Activated CD4-positive, alpha-beta T cell treated with anti-CD3 and anti-CD28 coated beads, Interleukin-2, amount 10 ng/mL, durations not matched to agents 24 days and 14 days (primary cell): ENCODE measurements at places on chromosomes 12 and 14.
A peak's percentile ranks its signal among the peaks of the same experiment; 100 is the strongest.

GRCh38 chr12:19201661-19202060, 72.1 kb downstream of the PLEKHA5 start:
- no peak for DNase-seq

- no peak for DNase-seq
Measured at GRCh38 chr12:62655666-62656151, 189.1 kb downstream of the MON2 start.

- DNase-seq = peak; percentile 73
Measured at GRCh38 chr12:101670007-101670671, 27.3 kb upstream of the CHPT1 start.

- DNase-seq = peak; percentile 88
Measured at GRCh38 chr12:2813214-2814185, 1.0 kb downstream of the ITFG2 start.

DNA sequence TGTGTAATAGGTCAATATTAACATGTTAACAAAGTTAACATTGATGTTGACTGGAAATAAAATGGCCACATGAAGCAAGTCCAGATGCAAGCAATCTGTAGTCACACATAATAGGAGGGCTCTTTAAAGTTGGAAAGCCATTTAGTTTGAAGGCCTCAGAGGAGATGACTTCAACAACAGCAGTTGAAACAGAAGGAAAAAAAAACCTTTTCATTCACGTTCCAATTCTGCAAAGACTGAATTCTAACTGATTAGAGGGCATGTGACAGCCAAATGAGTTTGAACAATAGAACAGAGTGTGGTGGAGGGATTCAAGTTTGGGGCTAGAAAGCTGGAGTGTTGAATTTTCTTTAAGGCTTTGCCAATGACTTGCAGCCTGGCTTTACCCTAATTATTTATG, 41.5 kb upstream of the DAAM1 start:
- DNase-seq = no peak

DNA sequence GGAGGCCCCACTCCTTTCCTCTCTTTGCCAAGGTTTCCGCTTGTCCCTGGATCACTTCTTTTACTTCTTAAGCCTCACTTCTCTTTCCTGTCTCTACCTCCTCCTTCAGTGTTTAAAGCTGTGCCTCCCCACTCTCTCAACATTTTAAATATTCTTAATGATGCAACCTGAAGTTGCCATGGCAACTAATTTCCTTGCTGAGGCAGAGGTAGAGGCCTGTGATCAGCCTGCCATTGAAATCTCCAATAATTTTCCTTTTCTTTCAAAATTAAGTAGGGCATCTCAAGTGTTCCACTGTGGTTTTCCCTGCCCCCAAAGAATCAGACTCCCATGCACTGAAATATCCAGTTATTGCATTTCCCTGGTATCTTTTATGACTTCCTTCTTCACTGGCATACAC, 108.6 kb upstream of the VRK1 start:
- no peak for DNase-seq

- DNase-seq = no peak
Measured at GRCh38 chr12:31797230-31797872, 68.5 kb upstream of the AMN1 start.

- no peak for DNase-seq
Measured at GRCh38 chr12:58927120-58927519, 6.8 kb upstream of the LRIG3 start.

DNA sequence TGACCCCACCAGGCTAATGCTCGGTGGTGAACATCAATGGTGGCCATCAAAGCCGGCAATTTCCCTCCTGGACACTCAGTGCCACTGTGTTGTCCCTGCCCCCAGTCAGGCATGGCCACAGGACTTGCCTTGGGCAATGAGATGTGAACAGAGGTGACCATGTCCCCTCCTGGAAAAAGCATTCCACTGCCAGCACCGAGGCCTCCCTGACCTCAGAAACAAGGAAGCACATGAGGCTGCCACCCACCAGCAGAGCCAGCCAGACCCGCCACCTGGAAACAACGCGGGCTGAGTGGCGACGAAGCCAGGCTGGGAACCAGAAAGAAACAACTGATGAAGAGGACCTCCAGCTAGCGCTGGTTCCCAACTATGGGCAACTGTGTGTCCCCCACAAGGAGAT, 31.8 kb downstream of the ITPK1 start:
- DNase-seq = no peak

DNA sequence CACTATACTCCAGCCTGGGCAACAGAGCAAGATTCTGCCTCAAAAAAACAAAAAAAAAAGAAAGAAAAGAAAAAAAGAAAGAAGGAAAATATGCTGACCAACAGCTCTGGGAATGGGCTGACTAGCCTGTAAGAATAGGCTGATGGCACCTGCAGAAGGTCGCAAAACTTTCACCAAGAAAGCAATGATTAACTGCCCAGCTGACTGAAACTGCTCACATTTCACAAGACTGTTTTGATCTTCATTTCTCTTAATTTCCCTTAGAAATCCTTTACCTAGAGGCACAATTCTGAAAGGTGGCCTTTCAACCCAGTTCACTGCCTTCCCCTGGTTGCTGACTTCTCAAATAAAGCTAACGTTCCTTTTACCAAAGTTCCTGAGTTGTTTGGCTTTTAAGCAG, 12.4 kb downstream of the BEST3 start:
- no peak for DNase-seq

GRCh38 chr14:34081576-34082136, 130.8 kb upstream of the EGLN3 start:
- no peak for DNase-seq

GRCh38 chr12:63403256-63403655, 252.3 kb upstream of the AVPR1A start:
- no peak for DNase-seq

- no peak for DNase-seq
Measured at GRCh38 chr14:72545411-72546311, 348.2 kb downstream of the DPF3 start.

DNA sequence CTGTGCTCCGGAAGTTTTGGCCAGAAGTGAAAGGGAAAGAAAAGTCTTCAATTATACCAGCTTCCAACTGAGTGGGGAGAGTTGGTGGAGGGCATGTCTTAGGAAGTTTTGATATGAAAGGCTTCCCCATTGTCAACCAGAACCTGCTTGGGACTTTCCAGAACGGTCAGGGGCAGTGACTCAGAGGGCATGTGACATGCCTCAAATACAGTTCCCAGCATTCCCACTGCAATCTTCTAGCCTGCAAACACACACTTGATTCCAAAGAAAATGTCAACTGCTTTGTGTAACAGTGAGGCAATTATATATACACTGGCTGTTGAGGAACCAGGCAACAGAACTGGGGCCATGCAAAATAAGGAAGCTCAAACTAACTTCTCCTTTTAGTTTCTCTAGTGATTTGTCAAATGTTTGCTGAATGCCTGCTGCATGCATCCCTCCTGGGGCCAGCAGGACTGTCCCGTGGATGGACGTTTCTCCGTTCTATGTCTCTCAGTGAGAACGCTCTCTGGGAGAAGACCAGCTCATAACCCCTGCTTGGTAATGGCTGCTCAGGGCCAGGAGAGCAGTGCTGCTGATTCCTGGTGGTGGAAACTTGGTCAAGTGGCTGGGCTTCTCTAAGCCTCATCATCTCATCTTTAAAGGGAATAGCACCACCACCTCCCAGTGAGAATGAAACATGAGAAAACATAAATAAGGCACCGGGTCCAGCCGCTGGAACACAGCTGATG, 18.3 kb downstream of the SLC25A47 start:
- DNase-seq = peak; percentile 70

- no peak for DNase-seq
Measured at GRCh38 chr12:104975587-104976343, 10.4 kb upstream of the NOPCHAP1 start.

DNA sequence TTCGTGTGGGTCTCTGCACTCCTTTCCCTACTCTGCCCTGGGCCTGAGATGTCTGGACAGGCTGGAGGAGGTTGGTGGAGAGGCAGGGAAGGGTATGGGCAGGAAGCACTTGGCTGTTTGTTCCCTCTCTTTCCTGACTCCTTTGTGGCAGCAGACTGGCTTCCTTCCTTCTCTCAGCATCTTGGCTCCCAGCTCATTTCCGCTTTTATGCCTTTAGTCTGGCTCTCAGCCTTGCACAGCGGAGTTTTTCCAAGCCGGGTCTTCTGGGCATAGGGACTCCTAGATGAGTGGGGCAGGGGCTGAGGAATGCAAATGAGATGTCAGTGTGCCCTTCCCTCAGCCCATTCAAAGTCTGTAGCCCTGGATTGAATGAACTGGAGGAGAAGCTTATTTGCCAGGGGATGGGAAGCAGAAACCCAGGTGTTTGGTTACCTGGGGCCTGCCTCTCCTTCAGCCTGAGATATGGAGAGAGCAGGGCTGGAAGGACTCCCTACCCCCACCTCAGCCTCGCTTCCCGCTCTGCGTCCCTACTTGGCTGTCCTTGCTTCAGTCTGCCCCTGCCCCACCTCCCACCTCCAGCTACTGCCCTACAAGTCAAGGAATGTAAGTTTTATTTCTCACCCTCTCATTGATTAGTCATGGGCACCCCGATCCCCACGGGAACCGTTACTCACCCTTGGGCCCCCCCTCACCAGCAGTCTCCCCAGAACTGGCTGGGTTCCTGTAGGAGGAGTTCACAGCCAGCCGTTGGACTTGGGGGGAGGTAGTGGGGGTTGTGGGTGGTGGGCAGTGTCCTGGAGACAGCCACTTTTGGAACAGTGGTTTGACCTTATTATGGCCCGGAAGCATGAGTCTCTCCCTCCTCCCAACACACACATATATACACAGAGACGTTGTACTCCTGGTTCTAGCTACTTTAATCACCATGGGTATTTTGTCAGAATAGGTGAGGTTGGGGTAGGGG, 9.3 kb upstream of the ITGA5 start:
- DNase-seq = no peak

DNA sequence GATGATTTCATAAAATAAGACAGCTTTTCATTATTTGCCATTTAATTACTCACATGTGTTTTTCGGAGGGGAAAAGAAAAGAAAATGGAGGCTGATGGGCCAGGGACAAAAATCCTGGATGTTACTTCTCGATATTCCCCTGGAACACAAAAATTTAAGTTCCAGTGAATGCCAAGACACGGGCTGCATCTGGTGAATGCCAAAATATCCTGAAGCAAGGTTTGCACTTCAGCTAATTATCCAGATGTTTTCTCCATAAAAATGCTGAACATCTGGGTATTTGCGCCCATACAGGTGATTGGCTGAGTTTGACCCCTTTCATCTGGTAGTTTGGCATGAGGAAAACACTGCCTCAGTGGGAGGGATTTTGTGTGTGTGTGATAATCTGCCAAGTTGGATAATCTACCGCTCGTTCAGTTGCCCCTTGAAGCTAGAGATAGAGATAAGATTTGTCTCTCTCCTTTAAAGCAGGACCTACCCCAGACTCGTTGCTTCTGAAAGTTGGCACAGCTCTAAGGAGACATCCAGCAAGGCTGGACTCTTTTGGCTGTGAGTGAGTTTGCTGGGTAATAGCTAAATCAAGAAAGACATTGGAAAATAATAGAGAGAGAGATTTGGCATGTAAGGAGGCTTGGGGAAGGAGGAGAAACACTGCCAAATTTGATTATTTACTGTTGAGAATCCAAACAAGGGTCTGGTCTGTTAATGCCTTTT, 390.0 kb downstream of the EGLN3 start:
- DNase-seq = no peak

DNA sequence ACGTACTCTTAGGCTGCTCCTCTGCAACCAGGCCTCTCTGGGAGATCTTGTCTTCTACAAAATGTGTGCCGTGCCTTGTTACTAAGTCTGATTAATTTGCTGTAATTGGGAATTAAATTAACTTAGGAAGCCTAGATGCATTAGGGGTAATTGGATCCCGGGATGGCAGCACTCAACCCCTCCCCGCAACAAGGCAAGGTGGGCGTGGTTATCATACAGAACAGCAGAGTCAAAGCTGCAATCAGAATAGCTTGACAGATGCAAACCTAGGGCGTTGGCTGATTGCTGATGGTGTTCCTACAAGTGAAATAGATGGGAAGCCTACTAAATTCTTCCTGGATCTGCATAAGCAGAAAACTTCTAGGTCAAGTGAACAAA, 34.5 kb upstream of the NFYB start:
- DNase-seq = no peak

- DNase-seq = peak; percentile 67
Measured at GRCh38 chr14:35155962-35156361, 33.6 kb downstream of the PRORP start.

DNA sequence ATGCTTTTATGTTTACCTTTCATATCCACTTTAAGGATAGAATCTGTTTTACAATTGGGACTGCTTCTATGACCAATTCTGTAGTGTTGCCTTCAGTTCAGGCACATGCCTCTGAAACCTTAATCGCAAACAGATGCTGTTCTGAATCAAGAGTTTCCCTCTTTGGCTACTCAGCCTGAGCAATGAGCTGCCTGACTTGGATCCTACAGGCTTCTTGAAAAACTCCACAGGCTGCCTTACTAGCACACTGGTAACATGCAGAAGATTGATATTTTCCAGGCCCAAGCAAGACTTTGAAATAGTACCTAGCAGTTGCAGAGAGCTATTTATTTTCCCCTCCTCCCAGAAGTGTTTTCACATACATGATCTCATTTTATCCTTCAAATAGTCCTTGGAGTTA, 34.8 kb upstream of the PMCH start:
- DNase-seq = no peak

DNA sequence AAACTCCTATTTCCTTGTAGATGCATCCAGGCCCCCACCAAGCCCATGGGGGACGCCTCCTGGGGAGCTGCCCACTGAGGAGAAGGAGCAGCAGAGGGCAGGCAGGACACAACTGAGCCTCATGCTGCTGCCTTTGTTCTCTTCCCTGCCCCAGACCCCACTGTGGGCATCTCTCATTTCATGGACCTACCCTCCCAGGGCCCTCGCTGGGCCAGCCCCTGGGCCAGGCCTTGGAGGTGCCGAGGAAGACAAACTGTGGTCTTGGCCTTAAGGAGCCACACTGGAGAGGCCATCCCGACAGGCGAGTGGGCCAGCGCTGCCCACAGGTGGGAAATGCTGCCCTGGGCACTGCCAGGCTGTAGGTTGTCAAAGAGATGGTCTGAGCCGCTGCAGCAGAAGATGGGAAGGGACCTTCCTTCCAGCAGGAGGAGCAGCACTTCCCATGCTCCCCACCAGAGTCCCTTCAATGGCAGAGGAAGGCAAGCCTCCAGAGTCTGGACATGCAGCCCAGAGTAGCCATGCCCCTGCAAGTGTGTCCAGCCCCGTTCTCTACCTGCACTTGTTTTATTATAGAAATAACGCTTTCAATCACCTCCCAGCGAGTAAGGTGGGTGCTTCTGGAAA, 147.4 kb downstream of the BCL11B start:
- DNase-seq = no peak

GRCh38 chr14:54278665-54279295, 118.0 kb upstream of the CDKN3 start:
- DNase-seq = no peak

DNA sequence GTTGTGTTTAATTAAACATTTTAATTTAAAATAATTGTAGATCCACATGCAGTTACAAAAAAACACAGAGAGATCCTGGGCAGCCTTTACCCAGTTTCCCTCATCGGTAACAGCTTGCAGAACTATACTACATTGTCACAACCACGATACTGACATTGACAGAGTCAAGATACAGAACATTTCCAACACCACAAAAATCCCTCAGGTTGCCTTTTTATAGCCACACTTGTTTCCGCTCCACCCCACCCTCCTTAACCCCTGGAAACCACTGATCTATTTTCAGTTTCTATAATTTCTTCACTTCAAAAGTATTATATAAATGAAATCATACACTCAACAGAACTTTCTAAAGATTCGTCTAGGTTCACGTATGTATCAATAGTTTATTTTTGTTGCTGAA, 458.8 kb upstream of the SOX5 start:
- no peak for DNase-seq
